Stimulated activated CD4-positive, alpha-beta T cell treated with anti-CD3 and anti-CD28 coated beads, Interleukin-2, amount 100 ng/mL, for 4 hours (primary cell): ENCODE measurements at places on chromosomes 2 and 18.
A peak's percentile ranks its signal among the peaks of the same experiment; 100 is the strongest.

DNA sequence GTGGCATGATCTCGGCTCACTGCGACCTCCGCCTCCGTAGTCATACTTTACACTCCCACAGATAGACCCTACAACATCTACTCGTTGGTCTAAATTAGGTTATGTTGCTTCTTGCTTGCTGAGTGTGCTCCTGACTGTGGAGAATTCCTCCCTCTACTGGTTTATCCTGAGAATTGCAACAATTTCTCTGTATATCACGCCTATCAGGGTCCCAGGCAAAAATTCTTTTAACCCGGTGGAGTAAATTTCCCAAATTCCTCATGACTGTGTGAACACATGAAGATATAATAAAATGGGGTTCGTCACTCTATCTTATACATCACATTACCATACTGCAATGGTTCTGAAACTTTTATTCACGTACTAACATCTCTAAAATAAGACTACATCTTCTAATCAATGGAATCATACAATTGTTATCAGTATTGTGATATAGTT lies 156.7 kb downstream of the EVA1A start:
- DNase-seq = no peak

- DNase-seq = no peak
Observed at GRCh38 chr2:30847329-30847728, 40.1 kb upstream of the CAPN13 start.

- DNase-seq = no peak
Observed at GRCh38 chr18:32906506-32907310, 133.9 kb upstream of the KLHL14 start.

GRCh38 chr2:1818404-1818803 lies 74.1 kb upstream of the PXDN start:
- no peak for DNase-seq

DNA sequence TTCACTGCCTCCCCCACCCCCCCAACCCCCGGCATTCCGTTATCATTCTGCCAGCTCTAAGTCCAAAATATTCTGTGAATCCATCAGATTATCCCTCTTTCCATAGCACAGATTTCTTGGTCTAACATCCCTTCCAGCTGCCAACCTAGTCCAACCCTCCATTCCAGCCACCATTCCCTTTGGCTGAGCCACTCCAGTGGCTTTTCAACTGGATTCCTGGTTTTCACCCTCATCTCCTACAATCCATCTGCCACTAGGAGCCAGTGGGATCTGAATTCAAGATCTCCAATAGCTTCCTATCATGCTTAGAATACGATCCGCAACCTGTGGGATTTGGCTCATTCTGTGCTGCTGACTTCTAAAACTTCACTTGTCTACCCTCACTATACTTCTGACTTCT lies 1.2 kb downstream of the DAW1 start:
- no peak for DNase-seq

DNA sequence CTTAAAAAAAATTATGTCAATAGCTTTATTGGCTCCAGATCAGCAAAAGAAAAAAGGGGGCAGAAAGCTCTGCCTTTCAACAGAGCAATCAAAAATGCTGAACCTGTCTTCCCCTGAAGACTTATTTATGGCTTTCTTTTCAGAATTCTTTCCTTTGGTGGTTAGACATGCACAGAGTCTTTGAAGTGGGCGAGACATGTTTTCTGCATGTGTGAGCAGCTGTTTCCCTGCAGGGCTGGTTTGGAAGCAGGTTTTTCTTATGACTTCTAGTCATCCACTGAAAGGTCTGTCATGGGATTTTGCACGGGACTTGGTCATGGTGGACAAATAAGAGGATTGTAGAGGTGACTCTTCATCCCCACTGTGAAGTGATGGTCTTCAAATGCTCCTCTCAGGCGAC lies 160.3 kb downstream of the VAPA start:
- DNase-seq = no peak

GRCh38 chr2:15681089-15681885 lies 89.6 kb downstream of the DDX1 start:
- no peak for DNase-seq

DNA sequence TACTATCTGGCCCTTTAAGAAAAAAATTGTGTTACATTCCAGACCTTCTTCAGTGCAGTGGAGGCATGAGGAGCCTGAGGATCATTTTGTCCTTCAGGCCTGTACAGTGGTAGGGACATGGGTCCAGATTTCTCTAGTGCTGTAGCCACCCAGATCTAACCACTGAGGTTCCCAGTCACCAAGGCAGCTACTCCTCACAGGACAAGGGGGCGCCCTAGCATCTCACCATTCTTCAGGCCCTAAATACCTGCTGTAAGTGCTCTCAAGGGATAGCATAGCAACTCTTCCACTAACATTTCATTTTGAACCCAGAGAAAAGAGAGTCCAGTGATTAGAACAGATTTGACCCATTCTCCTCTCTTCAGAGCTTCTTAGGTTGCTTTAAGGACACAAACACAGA lies 1533.0 kb downstream of the LRP1B start:
- DNase-seq = no peak

- DNase-seq = no peak
Observed at GRCh38 chr2:233006648-233007047, 6.4 kb downstream of the NGEF start.

DNA sequence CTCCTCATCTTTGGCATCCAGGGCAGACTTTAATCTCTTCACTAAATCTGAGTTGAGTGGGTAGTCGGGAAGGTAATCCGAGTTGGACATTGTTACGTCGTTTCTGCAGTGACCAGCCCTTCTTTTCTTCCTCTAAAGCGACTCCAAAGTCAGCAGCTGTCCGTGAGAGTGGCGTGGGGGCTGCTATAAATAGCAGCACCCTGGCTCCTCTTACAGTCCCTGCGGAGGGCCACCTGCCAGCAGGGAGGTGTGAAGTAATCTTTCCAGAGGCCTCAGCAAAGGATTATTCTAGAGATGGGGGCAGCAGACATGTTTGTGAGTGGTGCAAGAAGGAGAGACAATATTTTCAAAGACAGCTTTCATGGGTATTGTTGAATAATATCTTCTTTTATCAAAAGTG lies at the start of gene ASB18:
TSS of gene ASB18 (minus strand) at position 151 of the 400 bp plus-strand sequence. CDS start at position 90, 61 bp downstream.
- no peak for DNase-seq

- DNase-seq = no peak
Observed at GRCh38 chr2:75320898-75321598, 121.7 kb upstream of the TACR1 start.

GRCh38 chr2:216475767-216476166 lies 22.9 kb upstream of the RPL37A start:
- no peak for DNase-seq

- DNase-seq = no peak
Observed at GRCh38 chr2:25373269-25373981, 31.7 kb upstream of the DNMT3A start.

GRCh38 chr18:74396171-74397169 lies 60.6 kb downstream of the DIPK1C start:
- no peak for DNase-seq

DNA sequence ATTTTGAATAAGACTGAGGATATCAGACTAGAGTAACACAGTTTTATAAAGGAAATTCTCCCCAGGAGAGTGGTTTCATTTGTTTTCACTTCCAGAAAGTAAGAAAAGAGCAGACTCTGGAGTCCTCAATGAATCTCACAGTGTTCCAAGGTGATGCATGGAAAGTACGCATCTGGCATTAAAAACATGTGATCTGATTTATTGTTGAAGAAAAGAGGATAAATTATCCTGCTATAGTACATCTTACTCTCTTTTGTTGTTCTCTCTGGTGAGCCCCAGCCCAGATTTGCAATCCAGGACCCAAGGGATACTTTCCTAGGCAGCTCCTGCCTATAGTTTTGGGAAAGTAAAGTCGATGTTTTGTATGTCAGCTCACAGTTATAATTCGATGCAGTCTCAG lies 285.9 kb downstream of the CTNNA2 start:
- no peak for DNase-seq

DNA sequence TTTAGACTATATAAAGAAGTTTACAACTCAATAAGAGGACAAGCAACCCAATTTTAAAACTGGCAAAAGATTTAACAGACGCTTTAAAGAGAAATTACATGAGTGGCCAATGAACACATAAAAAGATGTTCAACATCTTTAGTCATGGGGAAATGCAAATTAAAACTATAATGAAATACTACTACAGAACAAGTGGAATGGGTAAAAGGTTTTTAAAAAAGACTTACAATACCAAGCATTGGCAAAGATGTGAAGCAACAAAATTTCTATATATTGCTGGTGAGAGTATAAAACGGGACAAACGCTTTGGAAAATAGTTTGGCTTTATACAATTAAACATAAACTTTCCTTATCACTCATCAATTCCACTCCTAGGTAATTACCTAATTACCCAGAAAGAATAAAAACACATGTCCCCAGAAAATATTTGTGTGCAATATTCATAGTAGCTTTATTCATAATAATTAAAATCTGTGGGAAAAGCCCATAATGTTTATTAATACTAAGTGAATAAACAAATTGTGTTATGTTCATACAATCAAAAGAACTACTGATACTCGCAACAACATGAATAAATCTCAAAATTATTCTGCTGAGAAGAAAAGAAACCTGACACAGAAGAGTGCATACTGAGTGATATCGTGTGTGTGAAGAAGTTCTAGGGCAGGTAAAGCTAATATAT lies 76.7 kb upstream of the MYCN start:
- DNase-seq = no peak

- DNase-seq = no peak
Observed at GRCh38 chr2:200738590-200738989, 73.1 kb upstream of the BZW1 start.

- no peak for DNase-seq
Observed at GRCh38 chr2:40507432-40507831, 55.5 kb upstream of the SLC8A1 start.

DNA sequence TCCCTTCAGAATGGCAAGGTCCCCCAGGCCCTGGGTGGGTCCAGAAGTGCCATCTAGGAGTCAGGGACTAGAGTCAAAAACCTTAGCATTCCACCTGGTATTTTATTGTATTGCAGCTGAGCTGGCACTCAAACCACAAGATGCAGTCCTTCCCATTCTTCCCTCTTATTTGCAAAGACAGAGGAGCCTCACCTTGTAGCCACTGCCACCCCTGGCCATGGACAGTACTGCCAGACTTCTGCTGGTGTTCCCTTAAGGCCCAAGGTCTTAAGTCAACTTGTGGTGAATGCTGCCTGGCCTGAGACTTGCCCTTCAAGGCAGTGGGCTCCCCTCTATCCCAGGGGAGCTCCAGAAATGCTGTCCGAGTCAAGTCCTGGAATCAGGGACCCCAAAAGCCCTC lies 6.9 kb downstream of the UGT1A10 start:
- no peak for DNase-seq

DNA sequence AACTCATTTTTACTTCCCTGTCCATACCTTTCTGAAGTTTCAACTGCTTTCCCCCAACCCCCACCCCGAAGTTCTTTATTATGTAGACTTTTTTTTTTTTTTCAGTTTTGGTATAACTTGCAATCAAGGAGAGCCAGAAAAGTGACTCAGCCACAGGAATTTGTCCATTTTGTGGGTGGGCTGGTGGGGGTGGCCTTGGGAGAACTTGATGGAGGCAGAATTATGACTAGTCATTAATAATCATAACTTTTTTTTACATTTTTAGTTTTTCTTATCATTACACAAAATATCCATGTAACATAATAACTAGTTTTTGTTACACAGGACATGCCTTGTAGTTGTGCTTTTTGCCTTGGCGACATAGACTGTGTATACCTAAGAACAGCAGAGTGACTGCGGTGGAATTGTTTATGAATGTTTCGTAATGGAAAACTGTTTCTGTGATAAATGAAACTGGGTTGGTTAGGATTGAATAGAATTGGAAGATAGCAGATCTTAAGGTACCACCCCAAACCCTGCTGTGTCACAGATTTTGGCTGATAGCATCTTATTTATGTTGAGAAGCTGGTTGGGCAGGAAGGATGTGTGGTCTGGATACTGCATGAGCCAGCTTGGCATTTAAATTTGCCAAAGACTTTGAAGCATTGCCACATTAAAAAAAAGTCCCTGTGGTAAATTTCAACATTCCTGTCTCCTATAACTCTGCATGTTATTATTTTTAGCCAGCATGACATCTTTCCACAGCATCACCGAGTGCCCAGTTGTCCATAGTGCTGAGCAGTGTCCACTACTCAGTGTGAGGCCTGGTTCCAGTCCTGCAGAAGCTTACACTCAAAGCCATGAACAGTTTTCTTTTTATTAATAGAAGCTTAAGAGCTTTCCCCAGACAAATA lies 30.7 kb downstream of the LYPD6B start:
- DNase-seq = no peak

- no peak for DNase-seq
Observed at GRCh38 chr2:129934044-129934822, 45.2 kb upstream of the RAB6C start.

DNA sequence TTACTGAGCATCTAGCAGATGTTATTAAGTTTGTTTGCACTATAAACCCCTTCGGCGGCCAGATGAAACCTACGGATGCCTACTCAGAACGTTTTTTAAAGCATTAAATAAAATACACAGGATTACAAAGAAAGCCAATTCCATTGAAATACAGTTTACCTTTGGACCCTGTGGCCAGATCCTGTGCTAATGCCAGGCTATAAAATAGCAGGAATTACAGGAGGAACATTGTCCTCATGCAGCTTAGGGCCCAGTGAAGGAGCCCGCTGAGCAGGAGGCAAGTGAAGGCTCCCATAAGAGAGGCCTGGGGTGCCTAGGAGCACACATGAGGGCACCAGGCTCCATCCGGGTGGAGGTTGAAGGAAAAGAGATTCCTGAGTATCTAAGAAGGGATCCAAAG lies 310.4 kb downstream of the MTX2 start:
- DNase-seq = no peak

DNA sequence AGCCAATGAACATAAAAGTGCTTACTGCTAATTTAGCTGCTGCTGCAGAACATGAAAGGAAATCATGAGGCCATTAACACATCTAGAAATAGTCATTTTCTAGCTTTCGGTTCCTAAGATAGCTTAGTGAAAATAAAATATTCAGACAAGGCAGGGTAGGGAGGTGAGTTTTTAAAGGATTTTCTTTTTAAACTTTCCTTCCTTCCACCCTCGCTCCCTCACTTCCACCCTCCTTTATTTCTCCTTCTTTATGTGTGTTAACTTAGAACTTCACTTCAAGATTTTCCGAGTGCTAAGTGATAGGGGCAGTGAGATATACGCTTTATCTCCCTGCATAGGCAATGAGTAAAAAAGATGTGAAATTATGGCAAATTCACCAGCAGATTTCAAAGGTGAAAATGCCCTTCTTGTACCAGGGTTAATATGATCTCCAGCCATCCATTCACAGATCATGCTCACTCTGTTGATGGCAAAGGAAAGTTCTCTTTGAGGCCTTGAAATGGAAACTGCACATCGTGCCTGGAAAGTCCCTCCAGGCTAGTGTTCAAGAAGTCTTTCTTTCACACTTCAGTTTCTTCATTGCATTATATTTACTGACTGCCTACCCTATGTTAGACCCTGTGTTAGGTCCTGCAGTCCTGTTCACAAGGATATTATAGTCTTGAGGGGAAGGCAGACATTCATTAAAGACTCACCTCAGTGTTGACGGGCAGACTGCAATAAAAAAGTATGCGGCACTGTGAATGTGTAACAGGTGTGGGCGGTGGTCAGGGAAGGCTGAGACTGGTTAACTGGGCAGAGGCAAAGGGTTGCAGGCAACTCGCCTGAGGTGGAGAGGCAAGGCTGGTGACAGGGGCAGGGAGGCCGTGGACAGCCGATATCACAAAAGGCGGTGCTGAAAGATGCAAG lies 200.8 kb downstream of the PLCL1 start:
- DNase-seq = peak; percentile 26
